A549 treated with AZD2906 at 1 μM for 4 hours (cell line): ENCODE measurements at places on chromosomes 12 and 14. TPM values are rescaled to one million over a fixed set of nuclear protein-coding genes. Genes with fewer than 3 reads are reported as not detected.

The SLC17A8 gene
- total RNA-seq: 0.02 to 0.06 TPM in 2 of 5 replicates, not detected in the others

The SERPINA4 gene
- total RNA-seq: 0.03 to 0.09 TPM (median 0.05 TPM) in 4 of 5 replicates, not detected in the other

The EXOC3L4 gene
- 0.60 to 2.3 TPM (median 1.7 TPM) in 5 replicates for total RNA-seq

The KCNH3 gene
- total RNA-seq: 1.5 to 2.6 TPM (median 2.2 TPM) in 5 replicates

The SERPINA9 gene
- 0.07 to 0.09 TPM in 2 of 5 replicates, not detected in the others for total RNA-seq

The AQP5 gene
- not detected in 5 replicates for total RNA-seq

The CD4 gene
- 0.01 to 0.06 TPM in 2 of 5 replicates, not detected in the others for total RNA-seq

The HAL gene
- 0.51 to 0.78 TPM (median 0.54 TPM) in 5 replicates for total RNA-seq

The OSGEP gene
- total RNA-seq: 23.5 to 26.9 TPM (median 24.8 TPM) in 5 replicates

The TEDC1 gene
- total RNA-seq: 30.6 to 49.9 TPM (median 48.4 TPM) in 5 replicates

The GPRC5D gene
- total RNA-seq: 0.40 TPM in 1 of 5 replicates, not detected in the others

The TDG gene
- 21.5 to 31.5 TPM (median 25.0 TPM) in 5 replicates for total RNA-seq

The RNASE3 gene
- total RNA-seq: not detected in 5 replicates

The HOXC5 gene
- total RNA-seq: 0.63 to 1.0 TPM (median 0.91 TPM) in 5 replicates

The GLIPR1L2 gene
- total RNA-seq: 0.14 to 0.24 TPM (median 0.17 TPM) in 4 of 5 replicates, not detected in the other

The HOXC10 gene
- total RNA-seq: 2.2 to 3.3 TPM (median 3.0 TPM) in 5 replicates

The KRT82 gene
- not detected in 5 replicates for total RNA-seq

The CCDC197 gene
- total RNA-seq: not detected in 5 replicates

The VASH1 gene
- 3.3 to 4.1 TPM (median 3.5 TPM) in 5 replicates for total RNA-seq

The OTX2 gene
- total RNA-seq: not detected in 5 replicates

The OR4K1 gene
- not detected in 5 replicates for total RNA-seq

The TOMM20L gene
- not detected in 5 replicates for total RNA-seq

The HECTD1 gene
- total RNA-seq: 50.2 to 74.2 TPM (median 58.2 TPM) in 5 replicates

The FAM90A1 gene
- 0.07 to 0.20 TPM (median 0.15 TPM) in 5 replicates for total RNA-seq

The ASB8 gene
- total RNA-seq: 12.4 to 22.8 TPM (median 13.2 TPM) in 5 replicates

The IAPP gene
- not detected in 5 replicates for total RNA-seq

The ANO2 gene
- 0.07 to 0.21 TPM (median 0.15 TPM) in 5 replicates for total RNA-seq

The KRT73 gene
- not detected in 5 replicates for total RNA-seq

The NOXRED1 gene
- total RNA-seq: 0.05 to 0.08 TPM (median 0.05 TPM) in 4 of 5 replicates, not detected in the other

The C12orf50 gene
- total RNA-seq: 0.14 TPM in 1 of 5 replicates, not detected in the others

The P2RX2 gene
- total RNA-seq: not detected in 5 replicates

The PLBD1 gene
- 4.1 to 4.8 TPM (median 4.3 TPM) in 5 replicates for total RNA-seq

The APOF gene
- not detected in 5 replicates for total RNA-seq

The FAM186B gene
- total RNA-seq: 0.08 to 0.24 TPM (median 0.11 TPM) in 5 replicates

The MUCL1 gene
- not detected in 5 replicates for total RNA-seq

The IPO8 gene
- total RNA-seq: 13.5 to 21.9 TPM (median 17.1 TPM) in 5 replicates

The GXYLT1 gene
- total RNA-seq: 11.2 to 15.3 TPM (median 13.9 TPM) in 5 replicates

The TTC6 gene
- total RNA-seq: 0.12 to 0.45 TPM (median 0.34 TPM) in 5 replicates
